ENCODE measurements at places on chromosomes 4 and X. TPM values are rescaled to one million over a fixed set of nuclear protein-coding genes. Genes with fewer than 3 reads are reported as not detected.

Gene KIF4A
- 9.3 TPM for total RNA-seq

Gene ERCC6L
- total RNA-seq, result 5.8 TPM

Gene AMTN
- 0.21 TPM for total RNA-seq

Gene TBX22
- total RNA-seq, result not detected

Gene GALNT7
- 21.6 TPM for total RNA-seq

Gene CENPC
- 15.0 TPM for total RNA-seq

Gene PABPC5
- 0.07 TPM for total RNA-seq

Gene ANKRD17
- 32.2 TPM for total RNA-seq

Gene TDO2
- total RNA-seq, result not detected

Gene USP51
- 0.09 TPM for total RNA-seq
